ENCODE measurements at places on chromosomes 3 and 15.

GRCh38 chr3:166052440-166052839 lies 215.2 kb upstream of the BCHE start:
- no peak for DNase-seq

DNA sequence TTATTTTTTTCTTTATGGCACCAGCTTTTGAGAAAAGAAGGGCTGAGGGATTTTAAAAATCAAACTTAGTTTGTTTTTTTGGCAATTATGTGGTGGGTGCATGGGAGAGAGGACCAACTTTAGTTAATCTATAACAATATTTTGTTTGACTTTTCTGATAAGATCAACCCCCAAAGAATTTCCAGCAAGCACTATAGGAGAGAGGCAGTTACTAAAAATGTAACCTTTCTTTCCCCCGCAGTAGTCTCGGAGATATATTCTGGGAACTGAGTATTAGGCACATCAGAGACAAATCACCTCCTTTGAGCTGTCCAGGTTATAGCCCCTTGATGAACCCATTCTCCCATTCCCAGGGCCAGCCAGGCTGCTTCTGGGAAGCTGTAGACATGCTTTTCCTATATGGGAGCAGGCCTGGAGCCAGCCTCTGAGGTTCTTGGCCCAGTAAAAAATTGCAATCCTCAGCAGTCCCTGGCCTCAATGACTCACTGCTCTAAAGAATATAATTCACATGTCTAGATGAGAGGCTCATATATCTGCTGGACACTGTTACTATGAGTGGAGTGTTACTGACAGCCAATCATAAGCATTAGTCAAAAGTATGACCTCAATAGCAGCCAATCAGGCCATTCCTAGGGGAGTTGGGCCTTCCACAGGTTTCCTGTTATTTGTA lies 138.3 kb upstream of the AGBL1 start:
- DNase-seq, result no peak

- no peak for DNase-seq
Measured at GRCh38 chr3:180804916-180805315, 107.6 kb upstream of the FXR1 start.

GRCh38 chr3:123138839-123139444 lies 62.8 kb upstream of the SEC22A start:
- DNase-seq, result no peak

GRCh38 chr15:91186904-91187656 lies 87.0 kb downstream of the SV2B start:
- DNase-seq, result no peak

GRCh38 chr3:155382396-155383042 lies 89.0 kb upstream of the STRIT1 start:
- no peak for DNase-seq

DNA sequence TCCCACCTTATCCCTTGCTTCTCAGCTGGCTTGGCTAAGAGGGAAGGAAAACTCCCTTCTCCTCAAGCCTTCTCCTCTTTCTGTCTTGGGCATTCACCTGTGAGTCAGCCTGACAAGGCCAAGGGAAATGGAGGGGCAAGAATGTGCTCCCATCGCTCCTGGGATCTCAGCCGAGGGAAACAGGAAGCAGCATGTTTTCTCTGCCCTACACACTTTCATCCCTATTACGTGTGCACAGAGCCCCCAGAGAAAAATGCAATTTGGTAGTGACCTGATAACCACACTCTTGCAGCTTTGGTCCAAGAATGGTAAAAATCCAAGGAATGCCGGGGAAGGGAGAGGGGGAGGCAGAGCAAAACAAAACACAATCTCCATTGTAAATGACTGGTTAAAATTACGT lies 32.9 kb upstream of the MTMR10 start:
- DNase-seq, result no peak

All from GM12891 (cell line).